Stimulated activated CD4-positive, alpha-beta T cell treated with anti-CD3 and anti-CD28 coated beads, Interleukin-1b, Interleukin-23, amount 100 ng/mL, for 1 hour (primary cell): ENCODE measurements at places on chromosomes 6 and 20.

DNA sequence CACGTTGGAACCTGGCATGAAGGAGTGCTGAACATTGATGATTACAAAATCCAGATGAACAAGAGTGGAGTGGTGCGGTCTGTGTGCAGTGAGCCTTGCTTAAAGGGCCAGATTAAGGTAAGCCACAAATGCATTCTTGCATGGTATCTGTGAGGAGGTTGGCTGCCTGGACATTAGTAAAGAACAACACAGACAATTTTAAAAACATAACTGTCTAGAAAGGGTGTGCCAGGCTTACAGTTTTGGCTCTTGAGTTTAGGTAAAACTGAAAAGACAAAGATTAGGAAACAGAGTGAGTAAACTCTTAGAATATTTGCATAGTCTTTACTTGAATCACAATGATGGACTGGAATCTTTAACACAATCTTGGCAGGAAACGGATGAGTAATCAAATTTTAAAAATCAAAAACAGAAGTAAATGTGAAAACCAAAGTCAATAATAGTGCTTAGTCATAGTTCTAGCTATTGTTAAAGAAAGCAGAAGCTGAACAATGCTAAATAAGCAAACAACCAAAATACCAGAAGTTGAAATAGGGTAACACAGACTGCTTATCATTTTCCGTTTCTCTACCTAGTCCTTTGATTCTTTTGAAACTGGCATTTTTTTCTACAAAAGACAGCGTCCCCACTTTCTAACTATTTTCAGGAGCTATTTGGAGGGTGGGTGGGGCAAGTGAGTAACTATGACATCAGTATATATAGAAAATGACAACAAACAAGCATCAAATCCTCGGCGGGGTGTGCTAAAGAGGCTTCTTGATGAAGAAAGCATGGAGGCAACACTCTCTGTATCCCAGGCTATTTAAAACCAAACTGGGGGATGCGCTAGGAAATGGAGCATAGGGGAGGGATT is 185.8 kb upstream of the RAB32 start:
- DNase-seq, result no peak

DNA sequence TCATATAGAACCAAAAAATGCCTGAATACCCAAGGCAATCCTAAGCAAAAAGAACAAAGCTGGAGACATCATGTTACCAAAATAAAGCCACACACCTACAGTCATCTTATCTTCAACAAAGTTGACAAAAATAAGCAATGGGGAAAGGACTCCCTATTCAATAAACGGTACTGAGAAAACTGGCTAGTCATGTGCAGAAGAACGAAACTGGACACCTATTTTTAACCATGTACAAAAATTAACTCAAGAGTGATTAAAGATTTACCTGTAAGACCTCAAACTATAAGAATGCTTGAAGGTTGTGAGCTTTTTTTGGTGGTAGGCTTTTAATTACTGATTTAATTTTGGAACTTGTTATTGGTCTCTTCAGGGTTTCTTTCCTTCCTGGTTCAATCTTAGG is 236.0 kb upstream of the DEFB112 start:
- no peak for DNase-seq

- no peak for DNase-seq
Measured at GRCh38 chr6:156582509-156582992, 194.6 kb upstream of the ARID1B start.

GRCh38 chr20:53517146-53517545 is 76.5 kb downstream of the ZNF217 start:
- no peak for DNase-seq
